IPS-NIHi11 (cell line): ENCODE measurements at places on chromosomes 11 and 22.

DNA sequence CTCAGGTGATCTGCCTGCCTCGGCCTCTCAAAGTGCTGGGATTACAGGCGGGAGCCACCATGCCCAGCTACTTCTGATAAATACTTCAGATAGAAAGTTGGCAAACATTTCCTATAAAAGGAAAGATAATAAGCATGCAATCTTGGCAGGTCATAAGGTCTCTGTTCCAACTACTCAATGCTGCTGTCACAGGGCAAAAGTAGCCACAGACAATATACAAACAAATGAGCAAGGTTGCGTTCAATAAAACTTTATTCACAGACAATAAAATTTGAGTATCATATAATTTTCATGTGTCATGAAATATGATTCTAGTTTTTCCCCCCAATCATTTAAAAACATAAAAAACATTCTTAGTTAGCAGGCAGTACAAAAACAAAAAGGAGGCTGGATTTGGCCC, 53.1 kb upstream of the CLNS1A start:
- no peak for DNase-seq

DNA sequence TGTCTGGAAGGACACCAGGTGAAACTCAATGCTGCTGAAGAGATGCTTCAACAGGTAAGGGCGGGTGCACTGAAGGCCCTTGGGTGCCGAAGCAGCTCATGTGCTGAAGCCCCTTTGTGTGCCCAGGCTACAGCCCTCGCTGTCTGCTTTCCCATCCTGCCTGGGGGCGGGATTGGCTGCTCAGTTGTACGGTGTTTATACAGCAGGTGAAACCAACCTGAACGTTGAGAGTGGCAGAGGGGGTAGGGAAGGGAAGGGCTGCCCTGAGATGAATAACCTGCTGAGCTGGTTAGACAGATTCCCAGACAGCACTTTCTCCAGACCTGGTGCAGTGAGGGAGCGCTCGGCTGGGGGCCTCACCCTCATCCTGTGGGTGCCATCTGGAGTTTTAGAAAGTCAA, 75.7 kb downstream of the CYB5R2 start:
- DNase-seq, result no peak

GRCh38 chr22:22820626-22821025, 67.0 kb upstream of the IGLL5 start:
- DNase-seq, result no peak

- no peak for DNase-seq
Observed at GRCh38 chr11:113417428-113417827, 29.8 kb downstream of the ANKK1 start.

DNA sequence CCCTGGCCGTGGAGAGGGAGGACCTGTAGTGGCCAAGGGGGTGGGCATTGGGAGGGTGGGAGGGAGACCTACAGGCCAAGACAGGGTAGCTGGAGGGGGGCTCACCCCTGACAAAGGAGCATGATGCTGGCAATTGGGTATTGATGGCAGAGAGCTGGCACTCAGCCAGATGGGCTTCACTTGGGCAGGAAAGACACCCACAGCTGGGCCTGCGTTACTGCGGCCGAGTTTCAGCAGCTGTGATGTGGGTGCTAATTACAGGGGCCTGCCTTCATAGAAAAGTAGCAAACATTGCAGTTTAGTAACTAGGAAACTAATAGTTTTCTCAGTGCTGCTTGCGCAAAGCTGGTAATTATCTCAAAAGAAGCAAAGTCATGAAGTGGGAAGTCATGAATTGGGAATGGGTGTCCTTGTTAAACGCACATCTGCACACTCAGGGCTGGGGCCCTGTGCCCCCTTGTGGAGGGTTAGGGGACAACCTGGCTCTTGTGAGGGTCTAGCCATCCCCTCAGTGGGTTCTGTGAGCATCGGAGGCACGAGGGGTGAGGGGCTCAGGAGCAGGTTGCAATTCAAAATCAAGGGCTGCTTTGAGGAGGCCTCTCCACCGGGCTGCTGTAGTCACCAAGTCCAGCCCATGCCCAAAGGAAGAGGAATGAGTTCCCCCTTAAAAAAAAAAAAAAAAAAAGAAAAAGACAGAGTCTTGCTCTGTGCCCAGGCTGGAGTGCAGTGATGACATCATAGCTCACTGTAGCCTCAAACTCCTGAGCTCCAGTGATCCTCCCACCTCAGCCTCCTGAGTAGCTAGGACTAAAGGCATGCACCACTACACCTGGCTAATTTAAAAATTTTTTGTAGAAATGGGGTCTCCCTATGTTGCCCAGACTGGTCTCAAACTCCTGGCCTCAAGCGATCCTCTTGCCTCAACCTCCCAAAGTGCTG, 24.4 kb upstream of the TXNRD2 start:
- peak; percentile 71 for DNase-seq

DNA sequence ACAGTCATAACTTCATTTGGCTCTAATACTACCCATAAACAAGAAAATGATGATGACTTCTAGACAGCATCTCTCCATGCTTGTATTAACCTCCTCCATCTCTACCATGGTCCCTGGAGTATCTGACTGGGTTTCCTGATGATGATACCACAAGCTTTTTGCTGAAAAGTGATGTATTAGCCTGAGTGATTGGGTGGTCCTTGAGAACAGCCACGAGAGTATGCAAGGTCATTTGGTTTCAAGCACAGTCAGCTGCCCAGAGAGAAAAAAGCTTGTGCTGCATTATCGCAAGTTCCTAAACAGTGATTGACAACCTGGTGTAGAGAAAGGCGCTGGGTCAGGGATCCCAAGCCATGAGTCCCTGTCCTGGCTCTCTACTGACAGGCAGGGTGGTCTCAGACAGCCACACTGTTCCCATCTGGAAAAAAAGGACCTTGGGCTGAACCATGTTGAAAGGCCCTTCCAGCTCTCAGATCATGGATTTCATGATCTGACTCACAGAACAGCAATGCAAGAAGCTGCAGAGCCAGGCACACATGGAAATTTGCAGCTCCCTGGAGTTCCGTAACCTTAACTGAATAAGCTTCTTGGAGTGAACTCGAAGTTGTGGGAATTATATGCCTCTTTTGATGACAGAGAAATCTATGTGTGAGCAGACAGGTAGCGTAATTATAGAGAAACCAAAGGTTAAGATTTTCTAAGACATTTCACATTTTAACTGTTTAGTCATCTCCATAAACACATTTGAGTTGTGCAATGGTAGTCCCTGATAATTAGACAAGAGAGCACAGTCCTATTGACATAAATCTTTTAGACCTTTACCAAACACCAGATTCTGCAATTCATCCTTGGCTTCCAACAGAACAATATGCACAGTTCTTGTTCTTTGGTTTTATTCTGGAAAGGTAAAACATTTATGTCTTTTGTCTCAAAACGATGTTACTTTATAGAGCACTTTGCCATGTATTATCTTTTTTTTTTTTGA, 54.1 kb upstream of the UBASH3B start:
- no peak for DNase-seq

- no peak for DNase-seq
Observed at GRCh38 chr22:25827415-25827814, 85.4 kb downstream of the MYO18B start.

- DNase-seq, result no peak
Observed at GRCh38 chr11:61872935-61873565, 18.3 kb downstream of the FADS3 start.

DNA sequence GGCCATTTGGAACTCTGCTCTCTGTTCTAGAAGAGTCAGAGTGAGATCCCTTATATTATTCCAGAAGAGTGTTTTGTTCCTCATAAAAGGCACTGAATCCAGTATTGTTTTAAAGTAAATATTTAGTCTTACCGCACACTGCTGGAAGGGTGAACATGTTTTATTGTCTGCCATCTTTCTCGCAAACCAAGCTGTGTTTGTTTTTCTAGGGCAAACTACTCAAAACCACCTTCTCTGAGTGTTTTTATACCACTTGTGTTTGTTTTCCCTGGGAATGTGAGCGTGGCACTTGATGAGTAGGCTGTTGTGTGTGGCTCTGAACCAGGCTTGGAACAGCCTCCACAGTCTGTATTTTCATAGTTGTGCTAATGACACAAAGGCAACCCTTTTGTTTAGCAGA, 89.8 kb downstream of the DBX1 start:
- no peak for DNase-seq

DNA sequence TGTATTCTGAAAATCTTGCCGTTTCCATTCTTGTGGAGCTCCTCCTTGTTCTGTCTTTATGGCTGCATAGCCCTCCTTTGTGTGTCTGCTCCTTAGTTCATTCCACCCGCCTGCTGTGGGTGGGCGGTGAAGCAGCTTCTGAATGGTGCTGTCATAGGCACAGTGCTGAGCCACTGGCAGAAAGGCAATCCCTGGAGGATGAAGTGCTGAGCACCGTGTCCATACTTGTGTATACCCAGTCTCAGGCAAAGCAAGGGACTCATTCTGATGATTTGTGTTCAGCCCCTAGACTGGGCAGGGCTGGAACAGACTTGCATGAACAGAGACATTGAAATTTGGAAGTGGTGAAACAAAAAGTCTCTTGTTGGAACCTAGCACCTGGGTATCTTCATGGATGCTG, 134.9 kb downstream of the MYO18B start:
- DNase-seq, result no peak

GRCh38 chr11:22680628-22681027, 14.2 kb downstream of the GAS2 start:
- no peak for DNase-seq

DNA sequence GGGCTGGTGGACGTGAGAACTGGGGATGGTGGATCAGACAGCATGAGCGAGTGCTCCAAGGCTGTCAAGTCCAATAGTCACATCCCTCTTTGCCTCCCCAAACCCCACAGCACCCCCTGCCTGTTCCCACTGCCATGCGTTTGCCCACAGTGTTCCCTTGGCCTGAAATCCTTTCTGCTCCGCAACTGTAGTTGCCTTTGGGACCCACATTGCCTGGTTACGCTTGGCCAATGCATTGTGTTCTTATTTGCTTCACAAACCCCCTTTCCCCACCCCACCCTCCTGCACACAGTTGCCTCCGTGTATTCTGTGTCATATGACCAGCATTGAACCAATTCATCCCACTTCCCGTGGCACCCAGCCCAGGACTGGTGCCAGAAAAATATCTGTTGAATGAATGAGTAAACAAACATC, 2.1 kb upstream of the KIAA0930 start:
- DNase-seq, result no peak

- DNase-seq, result no peak
Observed at GRCh38 chr11:22657101-22657694, 9.2 kb upstream of the GAS2 start.

- no peak for DNase-seq
Observed at GRCh38 chr11:120401506-120401905, 65.3 kb downstream of the ARHGEF12 start.

DNA sequence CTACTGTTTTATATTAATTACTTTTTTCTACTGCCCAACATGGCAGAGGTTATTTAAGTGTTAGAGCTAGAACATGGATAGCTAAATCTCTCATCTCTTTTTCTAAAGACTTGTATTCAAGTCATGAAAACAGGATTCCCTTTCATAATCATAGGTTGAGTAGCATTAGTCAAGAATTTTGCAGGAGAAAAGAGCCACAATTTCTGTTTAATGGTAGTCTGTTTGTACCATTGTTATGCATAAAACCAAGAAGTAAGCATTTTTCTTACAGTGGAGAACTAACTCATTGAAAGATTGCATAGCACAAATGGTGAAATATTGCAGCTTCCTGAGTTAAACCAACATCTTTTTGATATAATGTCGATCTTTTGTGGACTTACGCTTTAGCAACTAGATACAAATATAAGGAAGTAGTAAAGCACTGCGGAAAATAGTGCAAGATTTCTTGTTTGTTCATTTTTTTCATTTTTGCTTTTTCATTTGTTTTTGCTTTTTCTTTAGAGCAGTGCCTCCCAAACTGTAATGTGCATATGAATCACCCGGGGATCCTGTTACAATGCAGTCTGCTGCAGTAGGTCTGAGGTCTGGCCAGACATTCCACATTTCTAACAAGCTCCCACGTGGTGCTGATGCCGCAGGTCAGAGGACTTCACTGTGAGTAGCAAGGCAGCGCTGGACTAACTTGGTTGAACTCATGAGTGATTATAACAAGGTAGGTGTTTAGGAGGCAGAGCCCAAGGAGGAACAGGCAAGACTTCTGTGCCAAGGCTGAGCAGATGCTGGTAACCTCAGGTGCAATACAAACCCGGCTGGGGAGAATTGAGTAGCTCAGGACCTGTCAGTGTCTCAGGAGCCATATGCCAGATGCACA, 4.6 kb downstream of the ETS1 start:
- peak; percentile 78 for DNase-seq

GRCh38 chr11:15944460-15944859, 411.9 kb downstream of the SOX6 start:
- DNase-seq, result peak; percentile 39

DNA sequence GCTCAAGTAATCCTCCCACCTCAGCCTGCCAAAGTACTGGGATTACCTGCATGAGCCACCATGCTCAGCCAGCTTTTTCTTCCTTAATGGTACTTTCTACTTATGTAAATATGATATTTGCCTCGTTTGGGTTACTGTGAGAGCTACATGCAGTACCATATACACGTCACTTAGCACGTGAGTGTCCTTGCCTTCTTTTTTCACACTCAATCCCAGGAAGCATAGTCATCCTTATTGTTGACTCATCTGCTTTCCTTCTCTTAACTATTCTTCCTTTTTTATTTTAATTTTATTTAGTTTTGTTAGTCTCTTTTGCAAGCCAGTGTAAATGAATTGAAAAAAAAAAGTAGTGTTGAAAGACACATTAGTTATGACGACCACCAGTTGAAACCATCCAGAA, 205.9 kb downstream of the HIPK3 start:
- no peak for DNase-seq

DNA sequence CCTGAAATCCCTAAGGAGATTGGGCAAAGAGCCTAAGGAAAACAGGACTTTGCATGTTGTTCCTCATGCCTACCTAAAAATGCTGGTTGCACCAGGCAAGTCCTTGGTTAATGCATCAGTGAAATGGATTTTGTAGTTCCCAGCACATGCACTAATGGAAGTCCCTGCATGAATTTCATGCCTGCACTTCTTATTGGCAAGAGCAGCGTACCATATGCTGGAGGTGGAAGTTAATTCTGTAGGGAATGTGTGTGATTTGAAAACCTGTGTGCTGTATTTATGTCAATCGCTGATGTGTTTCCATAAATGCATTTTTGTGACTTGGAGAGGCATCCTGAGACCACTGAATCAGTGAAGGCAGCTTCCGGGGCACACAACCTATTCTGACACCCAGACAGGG, 140.3 kb upstream of the MTNR1B start:
- no peak for DNase-seq

GRCh38 chr22:24087071-24087795, 76.1 kb downstream of the CABIN1 start:
- no peak for DNase-seq

DNA sequence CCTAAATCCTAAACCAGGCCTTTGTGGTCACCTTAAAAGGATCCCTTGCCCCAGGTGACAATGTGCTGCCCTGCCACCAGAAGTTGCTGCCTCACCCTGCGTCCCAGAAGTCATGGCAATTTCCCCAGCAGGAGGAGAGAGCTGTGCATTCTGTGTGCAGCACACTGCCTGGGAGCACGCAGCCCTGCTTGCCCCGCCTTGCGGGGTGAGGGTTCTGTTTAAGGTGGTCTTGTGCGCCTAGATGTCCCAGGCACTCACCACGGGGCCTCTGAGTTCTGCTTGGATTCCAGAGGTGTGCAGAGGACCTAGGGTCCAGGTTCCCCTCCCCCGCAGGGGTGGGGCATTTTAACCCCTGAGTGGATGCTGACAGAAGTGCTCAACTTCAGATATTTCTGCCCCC, 95.0 kb downstream of the GRAMD1B start:
- no peak for DNase-seq
